ENCODE measurements at places on chromosomes 13 and 19.

GRCh38 chr19:50239921-50240590 lies 36.6 kb downstream of the MYH14 start:
- DNase-seq, result no peak

- DNase-seq, result no peak
Observed at GRCh38 chr19:679418-680286, 3.5 kb downstream of the FSTL3 start.

DNA sequence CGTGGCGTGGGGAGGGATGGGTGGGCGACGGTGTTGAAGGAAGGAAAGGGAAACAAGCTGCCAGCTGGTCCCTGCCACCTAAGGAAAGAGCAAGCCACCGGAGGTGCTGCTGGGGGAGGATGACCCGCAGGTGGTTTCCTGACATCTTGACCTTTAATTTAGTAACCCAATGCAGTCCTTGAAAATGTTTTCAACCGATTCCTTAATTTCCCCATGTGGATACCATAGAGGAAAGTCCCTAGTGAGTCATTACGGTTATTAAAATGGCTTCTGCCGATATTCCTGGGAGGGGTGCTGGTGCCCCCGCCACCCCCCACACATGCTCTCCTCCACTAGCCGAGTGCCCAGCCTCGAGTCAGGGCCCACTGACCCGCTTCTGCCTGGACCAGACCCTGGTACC lies 6.3 kb upstream of the ANKRD10 start:
- no peak for DNase-seq

DNA sequence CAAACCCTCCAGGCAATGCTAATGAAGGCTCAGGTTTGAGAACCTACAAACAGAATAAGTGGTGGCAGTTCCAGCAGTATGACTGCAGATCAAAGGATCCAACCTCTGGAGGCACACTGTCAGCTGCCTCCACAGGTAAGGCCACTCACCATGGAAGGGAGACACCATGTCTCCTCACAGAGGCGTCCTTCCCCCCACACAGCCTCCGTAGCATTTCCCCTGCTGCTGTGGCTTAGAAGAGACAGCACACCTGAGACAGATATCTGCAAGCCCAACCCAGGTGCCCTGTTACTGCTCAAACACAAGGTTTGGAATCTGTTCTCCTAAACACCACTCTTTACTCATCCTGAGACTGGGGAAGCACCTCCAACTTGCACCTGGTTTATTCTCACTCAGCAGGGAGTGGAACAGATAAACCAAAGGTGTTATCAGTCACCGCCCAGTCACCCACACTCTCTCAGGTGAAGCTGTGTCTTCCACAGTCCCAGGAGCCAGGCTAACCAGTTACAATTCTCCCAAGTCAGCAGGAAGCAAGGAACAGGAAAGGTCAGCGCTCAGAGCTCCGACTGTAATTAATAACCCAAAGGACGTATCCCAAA lies 311.2 kb downstream of the FOXO1 start:
- no peak for DNase-seq

DNA sequence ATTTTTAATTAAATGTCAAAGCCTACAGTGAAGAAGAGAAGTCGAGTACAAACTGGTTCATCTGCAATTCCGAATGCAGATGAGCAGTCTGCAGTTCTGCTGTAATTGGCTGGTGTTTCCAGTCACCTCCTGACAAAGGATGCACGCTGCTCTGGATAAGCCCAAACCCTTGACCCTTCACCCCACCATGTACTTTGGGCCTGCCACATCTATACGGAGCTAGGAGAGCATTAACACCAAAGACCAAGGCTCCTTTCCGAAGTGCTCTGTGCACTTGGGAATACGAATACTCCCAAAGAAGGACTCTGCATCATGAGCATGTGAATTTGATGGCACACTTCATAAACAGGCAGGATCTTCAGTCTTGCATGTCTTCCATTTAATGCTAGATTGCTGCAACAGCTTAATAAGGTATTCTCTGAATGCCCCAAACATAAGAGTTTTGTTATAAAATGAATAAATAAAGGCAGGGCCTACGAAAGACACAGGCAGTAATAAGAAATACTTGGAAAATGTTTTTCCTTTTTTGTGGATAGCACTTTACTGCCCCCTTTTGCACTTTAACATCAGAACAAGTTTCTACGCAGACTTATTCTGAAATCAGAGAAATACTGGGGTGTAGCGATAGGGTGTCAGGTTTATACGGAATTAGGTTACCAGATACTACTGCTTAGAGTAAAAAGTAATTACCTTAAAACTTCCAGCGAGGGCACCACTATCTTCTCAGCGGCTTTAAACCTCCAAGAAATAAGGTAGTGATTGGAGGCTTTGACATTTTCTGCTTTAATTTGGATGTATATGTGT lies 15.0 kb downstream of the EFNB2 start:
- no peak for DNase-seq

GRCh38 chr13:104954210-104954609 lies 1581.3 kb downstream of the EFNB2 start:
- DNase-seq, result no peak

- DNase-seq, result no peak
Observed at GRCh38 chr13:25816239-25816638, 235.6 kb downstream of the SHISA2 start.

All from NT2/D1 (cell line).